Activated CD4-positive, alpha-beta memory T cell treated with anti-CD3 and anti-CD28 coated beads, Interleukin-2, amount 10 ng/mL, durations not matched to agents 7 days and 5 days (primary cell): ENCODE measurements at places on chromosomes 1 and 21. TPM values are rescaled to one million over a fixed set of nuclear protein-coding genes. Genes with fewer than 3 reads are reported as not detected.

DNA sequence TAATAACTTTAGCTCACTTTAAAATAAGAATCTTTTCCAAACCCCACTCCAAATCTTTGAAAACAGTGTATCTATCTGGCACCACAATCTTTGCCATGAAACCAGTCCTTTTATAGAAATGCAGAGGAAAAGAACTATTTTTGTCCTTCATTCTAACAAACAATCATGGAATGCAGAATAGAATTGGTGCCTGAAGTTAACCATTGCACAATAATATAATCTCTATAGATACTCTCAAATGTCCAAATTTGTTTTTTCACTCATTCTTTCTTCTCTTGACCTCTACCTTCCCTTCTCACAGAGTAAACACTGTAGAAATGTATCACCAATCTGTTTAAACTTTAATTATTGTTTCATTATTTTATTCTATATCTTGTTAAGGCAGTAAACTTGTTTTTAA lies 34.8 kb downstream of the TTLL7 start:
- H3K4me3 ChIP-seq, result no peak overlapping the region
- H3K27ac ChIP-seq, result no peak overlapping the region
- no peaks in the 10 kb centered on the region for H3K4me1 ChIP-seq
- peaks cover 15% of the 10 kb centered on the region for H3K27me3 ChIP-seq
- DNase-seq, result no peak

DNA sequence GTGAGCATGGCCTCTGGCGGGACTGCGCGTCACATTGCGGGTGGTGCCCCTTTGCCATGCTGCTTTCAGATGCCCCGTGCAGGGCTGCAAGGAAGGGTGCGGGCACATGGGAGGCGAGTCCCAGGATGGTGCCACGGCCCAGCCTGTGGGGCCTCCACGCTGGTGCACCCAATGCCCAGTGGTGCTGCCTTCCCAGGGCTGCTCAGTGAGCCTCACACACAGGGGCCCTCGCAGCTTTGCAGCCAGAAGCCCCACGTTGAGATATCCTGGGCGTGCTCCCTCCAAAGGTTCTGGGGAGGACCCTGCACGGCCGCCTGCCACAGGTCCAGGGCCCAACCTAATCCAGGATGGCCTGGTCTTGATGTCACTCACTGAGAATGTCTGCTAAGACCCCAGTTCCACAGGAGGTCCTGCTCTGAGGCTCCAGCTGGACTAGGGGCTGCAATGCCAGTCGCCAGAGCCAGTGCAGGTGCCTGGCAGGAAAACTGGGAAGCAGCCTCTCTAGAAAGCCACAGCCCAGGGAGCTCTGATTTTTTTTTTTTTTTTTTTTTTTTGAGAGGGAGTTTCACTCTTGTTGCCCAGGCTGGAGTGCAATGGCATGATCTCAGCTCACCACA lies 34.1 kb upstream of the PRSS38 start:
- peaks cover 18% of the 10 kb centered on the region for H3K36me3 ChIP-seq
- H3K27ac ChIP-seq, result no peak overlapping the region
- H3K4me3 ChIP-seq, result no peak overlapping the region
- peaks cover 10% of the 10 kb centered on the region for H3K4me1 ChIP-seq
- H3K27me3 ChIP-seq, result no peaks in the 10 kb centered on the region

DNA sequence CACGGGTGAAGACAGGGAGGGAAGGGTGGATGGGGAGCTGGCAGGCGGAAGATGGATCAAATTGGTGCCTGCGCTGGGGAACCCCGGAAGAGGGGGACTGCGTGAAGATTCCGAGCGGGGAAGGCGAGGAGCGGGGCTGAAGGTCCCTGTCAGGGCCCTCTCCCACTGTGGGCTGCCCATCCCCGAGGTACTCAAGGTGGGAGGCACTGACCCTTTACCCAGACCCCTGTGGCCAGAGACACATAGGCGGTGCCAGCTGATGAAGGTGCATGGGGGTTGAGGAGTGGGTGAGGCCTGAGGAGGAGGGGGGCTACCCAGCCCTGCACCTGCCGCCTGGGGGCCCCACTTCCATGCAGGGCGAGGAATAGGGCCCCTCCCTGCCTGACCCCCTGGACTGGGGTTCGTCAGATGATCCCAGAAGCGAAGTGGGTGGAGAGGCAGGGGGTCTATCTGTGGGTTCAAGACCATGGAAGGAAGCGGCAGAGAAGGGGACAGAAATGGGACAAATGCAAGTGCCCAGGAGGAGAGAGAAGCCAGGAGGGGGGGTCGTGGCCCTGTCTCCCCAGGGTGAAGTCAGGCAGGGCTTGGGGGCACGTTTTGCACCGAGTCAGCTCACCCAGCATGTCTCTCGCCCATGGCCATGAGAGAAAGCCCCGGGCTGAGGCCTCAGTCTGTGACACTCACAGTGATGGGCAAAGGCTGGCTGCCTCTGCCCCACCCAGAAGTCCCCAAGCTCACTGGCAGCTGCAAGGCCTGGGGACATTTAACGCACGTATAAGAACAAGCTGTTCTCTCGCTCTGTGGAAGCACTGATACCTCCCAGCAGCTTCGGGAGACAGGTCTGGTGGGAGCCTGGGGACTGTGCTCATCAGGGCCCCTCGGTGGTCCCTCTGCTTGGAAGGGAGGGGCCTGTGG lies 7.0 kb upstream of the MMEL1 start:
- no peak for DNase-seq
- H3K4me1 ChIP-seq, result peaks cover 14% of the 10 kb centered on the region
- peaks cover 2% of the 10 kb centered on the region for H3K36me3 ChIP-seq
- H3K27me3 ChIP-seq, result peaks cover 6% of the 10 kb centered on the region
- no peak overlapping the region for H3K27ac ChIP-seq

GRCh38 chr21:33936301-33937038 lies 20.9 kb upstream of the ATP5PO start:
- peaks cover 80% of the 10 kb centered on the region for H3K4me1 ChIP-seq
- H3K27me3 ChIP-seq, result no peaks in the 10 kb centered on the region
- no peak for DNase-seq
- H3K36me3 ChIP-seq, result peaks cover 79% of the 10 kb centered on the region
- peak overlapping the region; percentile 83 for H3K27ac ChIP-seq

DNA sequence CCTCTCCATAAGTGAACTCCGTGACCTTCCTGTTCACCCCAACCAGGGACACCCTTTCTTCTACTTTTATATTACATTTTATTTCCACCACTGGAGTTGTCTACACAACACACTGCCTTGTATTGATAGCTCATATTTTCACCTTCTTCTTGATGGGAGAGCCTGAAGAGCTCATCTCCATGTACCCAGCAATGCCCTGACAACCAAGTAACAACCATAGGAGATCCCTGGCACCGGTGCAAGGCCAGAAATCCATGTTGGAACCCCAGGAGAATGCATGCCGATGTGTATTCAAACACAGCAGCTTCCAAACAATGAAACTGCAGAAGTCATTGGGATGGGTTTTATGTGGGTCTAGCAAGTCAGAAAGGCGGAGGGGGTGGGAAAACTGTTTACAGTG lies 15.5 kb downstream of the TENT5C start:
- peaks cover 73% of the 10 kb centered on the region for H3K4me1 ChIP-seq
- DNase-seq, result no peak
- H3K4me3 ChIP-seq, result no peak overlapping the region
- H3K36me3 ChIP-seq, result peaks cover 85% of the 10 kb centered on the region
- H3K27ac ChIP-seq, result no peak overlapping the region

DNA sequence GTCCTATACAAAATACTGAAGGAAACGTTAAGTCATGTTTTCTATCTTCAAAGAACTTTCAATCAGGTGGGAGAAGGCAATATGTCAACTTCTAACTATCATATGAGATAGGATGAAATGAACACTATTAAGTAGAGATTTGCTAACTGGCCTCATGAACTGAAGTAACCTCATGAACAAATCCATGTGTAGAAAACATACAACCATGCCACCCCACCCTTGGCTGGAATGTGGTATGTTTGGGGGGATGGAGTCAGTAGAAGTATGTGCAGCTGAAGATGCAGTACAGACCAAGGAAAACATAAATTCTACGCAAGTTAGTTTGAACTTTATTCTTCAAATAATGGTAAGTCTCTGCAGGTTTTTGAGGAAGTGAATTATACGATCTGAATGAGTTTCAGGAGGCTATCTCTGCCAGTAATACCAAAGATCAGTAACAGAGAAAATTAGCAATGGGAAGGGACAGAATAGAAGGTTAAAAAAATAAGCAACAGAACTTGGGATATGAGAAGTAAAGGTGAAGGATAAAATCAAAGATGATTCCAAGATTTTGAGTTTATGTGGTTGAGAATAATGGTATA lies 4.5 kb downstream of the TRMT1L start:
- H3K36me3 ChIP-seq, result peaks cover 41% of the 10 kb centered on the region
- DNase-seq, result no peak
- H3K4me3 ChIP-seq, result no peak overlapping the region
- H3K27ac ChIP-seq, result no peak overlapping the region
- H3K27me3 ChIP-seq, result no peaks in the 10 kb centered on the region

GRCh38 chr1:31583995-31584868 lies 7.9 kb downstream of the TINAGL1 start:
- peak; percentile 12 for DNase-seq
- H3K4me3 ChIP-seq, result no peak overlapping the region
- no peaks in the 10 kb centered on the region for H3K36me3 ChIP-seq
- H3K4me1 ChIP-seq, result peaks cover 2% of the 10 kb centered on the region

GRCh38 chr1:183483224-183483623 lies 10.9 kb downstream of the SMG7 start:
- DNase-seq, result no peak
- H3K4me3 ChIP-seq, result no peak overlapping the region
- H3K27ac ChIP-seq, result no peak overlapping the region

DNA sequence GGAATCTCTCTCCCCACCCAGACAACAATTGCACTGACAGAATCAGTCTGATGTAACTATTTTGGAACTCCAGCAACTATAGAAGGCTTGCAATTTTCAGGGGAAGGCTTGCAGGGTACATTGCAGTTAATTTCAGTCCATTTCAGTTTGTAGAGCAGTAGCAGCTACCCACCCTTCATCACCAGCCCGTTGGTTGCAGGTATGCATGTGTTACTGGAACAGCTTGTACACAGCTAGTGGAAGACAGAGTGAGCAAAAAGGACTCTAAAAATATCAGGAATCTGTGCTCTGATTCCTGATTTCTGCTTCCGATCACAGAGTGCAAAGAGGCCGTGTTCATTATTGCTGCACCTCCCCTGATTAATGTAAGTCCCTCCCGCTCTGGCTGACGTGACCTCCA lies 449.0 kb downstream of the NPHP4 start:
- no peak overlapping the region for H3K4me3 ChIP-seq
- no peak overlapping the region for H3K27ac ChIP-seq
- H3K36me3 ChIP-seq, result no peaks in the 10 kb centered on the region
- peaks cover 24% of the 10 kb centered on the region for H3K27me3 ChIP-seq

DNA sequence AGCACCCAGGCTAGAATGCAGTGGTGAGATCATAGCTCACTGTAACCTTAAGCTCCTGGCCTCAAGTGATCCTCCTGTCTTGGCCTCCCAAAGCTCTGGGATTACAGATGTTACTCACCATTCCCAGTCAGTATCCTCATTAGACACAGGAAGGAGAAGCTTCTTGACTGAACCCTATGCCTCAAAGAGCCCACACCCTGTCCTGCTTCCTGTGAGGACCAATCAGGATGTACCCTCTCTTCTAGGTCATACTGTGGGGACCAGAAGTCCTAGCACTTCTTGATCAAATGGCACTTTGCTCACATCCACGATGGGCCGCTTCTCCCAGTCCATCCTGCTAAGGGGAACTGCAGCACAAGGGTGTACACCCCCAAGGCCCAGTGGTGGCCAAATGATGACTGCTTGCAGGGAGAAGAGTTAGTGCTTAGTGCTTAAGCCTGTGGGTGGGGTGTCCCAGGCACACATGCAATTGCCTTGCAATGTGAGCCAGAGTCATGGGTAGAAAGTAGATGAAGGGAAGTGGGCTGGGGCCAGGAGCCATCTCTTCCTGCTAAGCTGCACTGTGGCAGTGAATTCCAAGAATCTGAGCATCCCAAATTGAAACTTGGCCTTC lies 9.8 kb downstream of the CD34 start:
- no peaks in the 10 kb centered on the region for H3K36me3 ChIP-seq
- peaks cover 35% of the 10 kb centered on the region for H3K4me1 ChIP-seq

GRCh38 chr1:67608661-67609576 lies 76.1 kb upstream of the GADD45A start:
- H3K36me3 ChIP-seq, result no peaks in the 10 kb centered on the region
- no peak overlapping the region for H3K4me3 ChIP-seq
- peaks cover 4% of the 10 kb centered on the region for H3K4me1 ChIP-seq
- no peak overlapping the region for H3K27ac ChIP-seq
- peaks cover 5% of the 10 kb centered on the region for H3K27me3 ChIP-seq

- no peaks in the 10 kb centered on the region for H3K4me1 ChIP-seq
- no peaks in the 10 kb centered on the region for H3K27me3 ChIP-seq
- no peaks in the 10 kb centered on the region for H3K36me3 ChIP-seq
Measured at GRCh38 chr1:186474208-186474607, 13.3 kb upstream of the PDC start.

DNA sequence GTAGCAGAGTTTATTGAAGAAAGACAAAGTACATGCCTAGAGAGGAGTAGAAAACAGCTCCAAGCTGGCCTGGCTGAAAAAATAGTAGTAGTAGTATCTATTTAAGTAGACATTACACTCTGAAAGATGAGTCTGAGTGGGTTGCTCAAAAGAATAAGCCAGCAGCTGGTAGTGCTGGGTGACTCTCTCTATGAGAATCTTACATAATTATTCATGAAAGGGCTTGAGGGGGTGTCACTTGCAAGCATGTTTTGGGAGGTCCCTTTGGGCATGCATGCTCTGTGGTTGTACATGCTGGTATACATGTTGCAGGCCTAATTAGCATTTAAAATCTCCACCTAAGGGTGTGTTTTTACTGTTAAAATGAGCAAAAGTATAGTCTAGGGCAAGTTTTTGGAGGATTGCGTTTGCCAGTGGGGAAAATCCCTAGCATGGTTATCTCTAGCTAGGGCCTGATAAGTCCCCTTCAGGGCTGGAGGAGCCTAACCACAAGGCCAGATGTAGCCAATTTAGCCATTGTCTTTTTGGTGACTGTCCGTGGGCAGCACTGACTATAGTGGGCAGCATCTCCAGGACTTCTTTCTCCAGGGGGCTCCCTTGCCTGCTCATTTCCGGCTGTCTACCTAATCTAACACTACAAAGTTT lies 11.0 kb upstream of the FCGR2A start:
- no peak overlapping the region for H3K4me3 ChIP-seq
- H3K27ac ChIP-seq, result no peak overlapping the region
- peaks cover 62% of the 10 kb centered on the region for H3K27me3 ChIP-seq
- peaks cover 29% of the 10 kb centered on the region for H3K4me1 ChIP-seq
- DNase-seq, result no peak
- H3K36me3 ChIP-seq, result no peaks in the 10 kb centered on the region

GRCh38 chr1:6489799-6490180 lies 1.7 kb downstream of the PLEKHG5 start:
- peaks cover 13% of the 10 kb centered on the region for H3K27me3 ChIP-seq
- H3K4me3 ChIP-seq, result peak overlapping the region; percentile 71
- DNase-seq, result peak; percentile 82
- H3K27ac ChIP-seq, result peak overlapping the region; percentile 35
- H3K4me1 ChIP-seq, result peaks cover 20% of the 10 kb centered on the region

The GABRD gene
- total RNA-seq, result not detected

The FCAMR gene
- total RNA-seq, result not detected

The WNT3A gene
- total RNA-seq, result not detected

The UTS2 gene
- 1.1 TPM for total RNA-seq

The FNDC5 gene
- total RNA-seq, result not detected

The NECTIN4 gene
- not detected for total RNA-seq

The SPATA46 gene
- not detected for total RNA-seq

The ITGB2 gene
- total RNA-seq, result 631 TPM

The CHRM3 gene
- not detected for total RNA-seq

The CD48 gene
- 404 TPM for total RNA-seq

The ACTL8 gene
- total RNA-seq, result not detected

The KCNH1 gene
- not detected for total RNA-seq

The ADGRB2 gene
- total RNA-seq, result 0.81 TPM

The SELENBP1 gene
- not detected for total RNA-seq

The KCNE2 gene
- not detected for total RNA-seq
